Left ventricle myocardium superior (tissue), 1 donor: ENCODE measurements at places on chromosomes 7 and 10. TPM values are rescaled to one million over a fixed set of nuclear protein-coding genes. Genes with fewer than 3 reads are reported as not detected.

DNA sequence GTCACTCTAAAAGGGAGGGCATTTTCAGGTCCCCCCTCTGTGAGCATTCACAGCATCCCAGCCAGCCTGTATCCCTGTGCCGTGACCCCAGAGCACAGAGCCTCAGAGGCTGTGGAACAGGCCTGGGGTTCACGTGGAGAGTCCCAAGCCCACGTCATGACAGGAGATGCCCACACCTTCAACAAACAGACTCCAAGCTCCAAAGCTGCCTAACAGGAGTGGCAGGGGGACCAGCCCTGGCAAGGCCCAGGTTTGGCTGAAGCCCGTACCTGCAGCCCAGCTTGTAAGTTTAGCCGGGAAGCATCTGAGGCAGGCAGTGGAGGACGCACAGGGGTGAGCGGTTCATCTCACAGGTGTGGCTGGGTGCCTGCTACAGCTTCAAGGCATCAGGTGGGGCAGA, 33.5 kb downstream of the LHPP start:
- no peak for DNase-seq

Gene KAZALD1
- 7.8 TPM for total RNA-seq

DNA sequence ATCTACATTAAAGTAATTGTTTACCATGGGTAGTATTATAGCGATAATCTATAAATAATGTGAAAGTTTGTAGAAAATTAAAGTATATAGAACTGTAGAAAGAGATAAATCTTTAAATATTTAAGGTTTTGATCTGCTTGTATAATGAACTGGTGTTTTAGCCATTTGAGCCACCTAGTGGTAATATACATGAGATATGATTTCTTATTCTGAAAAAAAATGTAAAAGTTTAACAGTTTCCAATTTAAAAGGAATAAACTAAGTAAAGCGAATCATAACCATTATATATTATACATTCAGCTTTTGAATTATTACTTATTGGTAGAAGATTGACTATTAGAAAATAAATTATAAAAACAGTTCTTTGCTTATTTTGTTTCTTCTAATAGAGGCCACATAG, 91.2 kb downstream of the OTUD1 start:
- no peak for DNase-seq

DNA sequence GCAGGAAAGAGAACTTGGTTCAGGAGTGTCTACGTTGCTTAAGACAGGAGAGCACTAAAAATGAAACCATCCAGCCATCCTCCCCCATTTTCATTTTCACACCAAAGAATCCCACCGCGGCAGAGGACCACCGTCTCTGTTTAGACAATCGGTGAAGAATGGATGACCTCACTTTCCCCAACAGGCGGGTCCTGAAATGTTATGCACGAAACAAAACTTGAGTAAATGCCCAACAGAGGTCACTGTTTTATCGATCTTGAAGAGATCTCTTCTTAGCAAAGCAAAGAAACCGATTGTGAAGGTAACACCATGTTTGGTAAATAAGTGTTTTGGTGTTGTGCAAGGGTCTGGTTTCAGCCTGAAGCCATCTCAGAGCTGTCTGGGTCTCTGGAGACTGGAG, 1.4 kb upstream of the IL6 start:
- no peak for DNase-seq

Gene ADAM22
- 1.7 TPM for total RNA-seq

DNA sequence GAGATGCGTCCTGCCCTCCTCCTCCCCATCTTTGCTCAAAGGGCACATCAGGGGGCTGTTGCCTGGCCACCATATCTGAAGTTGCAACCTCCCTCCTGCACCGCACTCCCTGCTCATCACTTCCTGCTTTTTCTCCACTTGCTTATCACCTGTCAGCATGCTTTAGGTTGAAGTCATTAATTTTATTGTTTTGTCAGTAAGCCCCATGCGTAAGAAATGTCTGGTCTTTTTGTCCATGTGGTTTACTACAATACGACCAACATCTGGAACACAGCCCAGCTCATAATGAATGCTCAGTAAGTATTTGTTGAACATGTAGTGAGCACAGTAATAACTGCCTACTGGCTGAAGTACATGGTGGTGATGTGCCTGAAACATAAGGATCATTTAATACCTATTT, 71.6 kb upstream of the GJD4 start:
- DNase-seq = no peak

Gene HKDC1
- total RNA-seq = not detected

Gene HOXA7
- total RNA-seq = not detected

Gene AKR1B15
- total RNA-seq = not detected

DNA sequence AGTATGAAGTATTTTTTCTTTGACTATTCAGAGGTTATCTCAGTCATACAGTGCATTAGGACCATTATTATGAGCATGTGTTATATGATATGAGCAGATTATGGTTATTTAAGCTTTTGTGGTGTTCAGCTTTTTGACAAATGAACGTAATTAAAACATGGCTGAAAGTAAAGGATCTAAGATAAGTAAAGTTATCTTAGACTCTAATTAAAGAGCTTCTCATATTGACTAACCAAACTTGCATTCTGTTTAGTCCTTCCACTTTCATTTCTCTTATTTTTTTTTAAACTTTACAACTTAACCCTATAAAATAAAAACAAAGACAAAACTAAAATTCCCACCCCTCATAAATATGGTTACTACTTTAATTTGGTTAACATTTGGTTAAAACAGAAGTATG, 6.9 kb upstream of the GPR85 start:
- DNase-seq = no peak

DNA sequence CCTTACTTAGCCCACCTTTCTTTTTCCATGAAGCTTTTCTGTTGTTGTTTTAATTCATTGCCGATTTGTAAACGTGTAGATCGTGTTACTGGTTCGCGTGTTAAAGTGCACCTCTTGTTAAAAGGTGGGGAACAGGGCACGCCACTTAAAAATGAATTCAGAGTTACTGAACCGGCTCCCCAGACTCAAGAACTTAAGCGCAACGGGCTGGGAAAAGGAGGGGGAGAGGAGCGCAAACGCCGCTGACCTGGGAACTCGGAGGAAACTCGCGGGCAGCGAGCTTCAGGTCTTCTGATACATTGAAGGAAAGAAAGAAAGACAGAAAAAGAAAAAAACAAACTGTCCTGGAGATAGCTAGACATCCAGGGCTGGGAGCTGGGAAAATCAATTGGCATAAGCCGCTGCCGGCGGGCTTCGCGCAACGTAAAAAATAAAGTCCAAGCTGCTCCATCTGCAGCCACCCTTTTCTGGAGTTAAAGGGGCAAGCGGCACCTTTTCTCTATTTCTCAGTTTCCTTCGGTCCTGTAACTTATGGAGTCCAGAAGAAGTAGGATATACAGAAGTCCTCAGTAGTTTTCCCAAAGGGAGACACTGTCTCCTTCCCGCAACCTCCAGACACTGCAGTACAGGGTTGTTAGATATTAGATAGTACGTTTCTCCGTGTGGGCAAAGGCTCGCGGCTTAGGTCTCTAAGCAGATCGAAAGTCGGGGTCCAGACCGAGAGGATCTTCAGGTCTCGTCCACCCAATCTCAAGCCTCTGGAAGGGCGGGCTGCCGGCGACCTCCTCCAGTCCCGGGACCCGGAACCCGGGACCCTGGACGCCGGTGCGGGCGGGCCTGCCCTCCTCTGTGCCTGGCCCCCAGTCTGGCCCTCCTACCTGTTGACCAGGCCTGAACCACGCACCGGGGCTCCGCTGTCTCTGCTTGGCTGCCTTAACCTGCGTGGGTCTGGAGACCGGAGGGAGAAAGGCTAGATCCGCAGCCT, 1.8 kb upstream of the DLX6 start:
- no peak for DNase-seq

DNA sequence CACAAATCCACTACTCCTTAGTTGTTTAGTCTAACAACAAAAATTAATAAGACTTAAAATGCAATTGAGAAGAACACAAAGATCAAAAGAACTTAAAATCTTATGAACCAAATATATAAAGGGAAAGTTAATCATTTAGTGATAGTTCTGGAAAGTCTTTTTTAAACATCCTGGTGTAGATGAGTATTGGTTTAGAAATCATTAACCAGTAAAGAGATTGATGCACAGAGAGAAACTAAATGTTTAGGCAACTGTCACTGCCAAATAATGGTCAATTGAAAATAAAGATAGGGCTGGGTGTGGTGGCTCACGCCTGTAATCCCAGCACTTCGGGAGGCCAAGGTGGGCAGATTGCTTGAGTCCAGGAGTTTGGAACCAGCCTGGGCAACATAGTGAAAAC, 44.9 kb downstream of the SP8 start:
- no peak for DNase-seq

DNA sequence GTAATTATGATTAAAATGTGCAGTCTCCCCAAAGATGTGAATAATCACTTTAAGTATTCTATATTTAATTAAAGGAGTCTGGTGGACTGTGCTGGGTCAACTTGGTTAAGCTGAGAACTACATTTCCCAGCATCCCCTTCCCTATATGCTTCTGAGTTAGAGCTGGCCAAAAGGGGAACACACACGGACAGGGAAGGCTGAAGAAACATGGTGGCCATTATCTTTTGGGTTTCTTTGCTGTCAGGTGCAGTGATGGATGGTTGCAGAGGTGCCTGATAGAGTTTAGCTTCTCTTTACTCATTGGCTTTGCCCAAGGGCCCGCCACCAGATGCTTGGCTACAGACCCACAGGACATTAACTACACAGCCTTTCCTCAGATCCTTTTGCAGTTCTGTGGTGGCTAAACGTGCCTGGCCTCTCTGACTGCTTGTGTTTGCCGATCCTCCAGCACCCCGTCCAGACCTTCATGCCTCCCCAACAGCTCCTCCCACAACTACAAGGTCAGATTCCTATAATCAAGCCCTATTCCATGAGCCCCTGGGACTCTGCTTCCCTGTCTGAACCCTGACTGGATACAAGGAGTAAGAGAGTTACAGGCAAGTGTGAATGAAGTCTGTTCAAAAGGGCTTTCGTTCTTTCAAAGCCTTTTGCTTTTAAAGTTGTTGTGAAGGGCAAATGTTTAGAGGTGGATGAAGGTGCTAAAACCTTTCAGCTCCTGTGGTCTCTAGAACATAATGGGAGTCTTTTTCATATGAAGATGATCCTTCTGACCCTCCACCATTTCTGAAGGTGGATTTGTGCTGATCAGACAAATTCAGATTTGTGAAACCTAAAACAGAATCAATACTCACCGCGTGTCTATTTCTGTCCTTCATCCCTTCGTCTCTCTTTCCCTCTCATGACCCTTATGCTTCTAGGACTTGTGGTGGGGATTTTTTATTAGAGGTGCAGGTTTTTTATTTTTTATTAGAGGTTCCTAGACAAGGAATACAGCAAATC, 21.5 kb downstream of the BUB3 start:
- no peak for DNase-seq

- DNase-seq = no peak
These were observed 41.4 kb upstream of the IKZF1 start for GRCh38 chr7:50262916-50263690.

Gene CLDN4
- total RNA-seq = not detected

- DNase-seq = no peak
These were observed 5.9 kb upstream of the GPAM start for GRCh38 chr10:112189465-112189864.

- no peak for DNase-seq
These were observed 1127.7 kb downstream of the REEP3 start for GRCh38 chr10:64648915-64649314.

Gene DPYSL4
- total RNA-seq = 45.2 TPM

DNA sequence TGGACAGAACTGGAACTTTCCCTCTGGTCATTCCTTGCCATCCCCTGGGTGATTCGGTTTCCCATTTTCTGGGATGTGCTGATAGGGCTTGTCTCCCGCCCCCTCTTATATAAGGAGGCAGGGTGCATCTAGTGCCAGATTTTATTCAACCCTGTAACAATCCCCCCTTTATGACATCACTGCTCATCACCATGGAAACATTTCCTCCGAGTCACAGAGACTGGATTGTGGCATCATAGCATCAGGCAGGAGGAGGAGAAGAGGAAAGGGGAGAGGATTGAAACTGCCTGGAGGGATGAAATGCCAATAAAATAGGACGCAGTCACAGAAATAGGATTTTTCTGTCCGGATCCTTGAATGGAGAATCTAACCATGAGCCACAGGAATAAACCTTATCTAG, 25.0 kb downstream of the SORCS3 start:
- DNase-seq = no peak

DNA sequence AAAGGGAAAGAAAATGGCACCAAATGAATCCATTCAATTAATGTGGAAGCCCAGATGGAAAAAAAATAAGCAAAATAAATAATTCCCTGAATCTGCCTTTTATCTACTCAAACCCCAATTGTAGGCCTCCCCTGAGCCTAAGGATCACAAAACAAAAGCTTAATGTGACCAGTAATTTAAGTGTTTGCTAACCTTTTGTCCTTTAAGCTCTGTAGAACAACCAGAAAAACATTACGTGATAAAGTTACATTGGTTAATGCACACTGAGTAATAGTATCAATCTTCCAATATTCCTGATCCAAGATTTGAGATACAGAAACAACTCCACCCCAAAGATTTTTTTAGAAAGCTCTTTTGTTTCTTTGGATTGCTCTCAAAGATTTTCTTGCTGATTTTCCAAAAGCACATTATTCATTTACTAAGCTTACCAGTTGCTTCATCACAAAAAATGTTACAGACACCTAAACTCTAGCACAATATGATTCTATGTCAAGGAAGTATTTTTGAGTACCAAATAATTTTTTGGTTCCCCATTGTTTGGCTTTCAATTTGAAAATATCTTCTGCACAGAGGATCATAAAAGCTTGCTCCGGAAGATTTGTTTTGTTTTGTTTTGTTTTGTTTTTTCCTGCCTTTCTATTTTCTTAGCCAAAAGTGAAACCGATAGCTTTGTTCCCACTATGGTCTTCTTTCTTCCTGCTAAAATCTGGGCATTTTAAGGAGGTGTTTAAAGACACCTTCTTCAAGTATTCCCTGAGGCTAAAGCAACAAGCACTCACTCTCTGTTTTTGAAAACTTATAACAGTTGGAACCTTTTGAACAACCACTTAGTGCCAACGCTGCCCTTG, 54.2 kb downstream of the TRIL start:
- DNase-seq = no peak

GRCh38 chr7:123871998-123872867, 27.3 kb downstream of the HYAL4 start:
- peak; percentile 31 for DNase-seq

Gene OR2A5
- total RNA-seq = not detected

DNA sequence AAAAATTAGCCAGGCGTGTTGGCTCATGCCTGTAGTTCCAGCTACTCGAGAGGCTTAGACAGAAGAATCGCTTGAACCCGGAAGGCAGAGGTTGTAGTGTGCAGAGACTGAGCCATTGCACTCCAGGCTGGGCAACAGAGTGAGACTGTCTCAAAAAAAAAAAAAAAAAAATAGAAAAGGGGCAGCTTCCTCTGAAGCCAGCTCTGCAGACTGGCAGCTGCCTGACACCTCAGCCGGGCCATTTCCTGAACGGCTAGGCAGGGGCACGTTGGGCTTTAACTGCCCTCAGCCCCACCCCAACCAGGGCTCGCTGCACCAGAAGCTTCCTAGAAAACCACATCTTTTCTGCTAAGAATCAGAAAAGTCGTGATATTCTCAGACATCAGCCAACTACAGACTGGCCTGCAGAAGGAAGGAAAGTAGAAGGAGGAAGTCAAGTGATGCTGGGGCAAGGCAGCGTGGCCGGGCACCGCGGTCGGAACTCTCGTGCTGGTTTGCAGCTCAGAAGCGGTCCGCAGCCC, 38.0 kb downstream of the PRKAG2 start:
- peak; percentile 49 for DNase-seq
